ENCODE measurements at places on chromosomes 7 and 10.

- DNase-seq: no peak
These were observed 4.4 kb upstream of the IRF5 start for GRCh38 chr7:128933180-128933891.

GRCh38 chr10:63236113-63236935, 103.2 kb downstream of the NRBF2 start:
- DNase-seq: peak; percentile 85

GRCh38 chr10:119505131-119505551, 37.4 kb downstream of the RGS10 start:
- no peak for DNase-seq

- DNase-seq: no peak
These were observed 25.7 kb downstream of the GPR22 start for GRCh38 chr7:107495516-107495915.

GRCh38 chr7:104878577-104878976, 135.4 kb upstream of the KMT2E start:
- no peak for DNase-seq

DNA sequence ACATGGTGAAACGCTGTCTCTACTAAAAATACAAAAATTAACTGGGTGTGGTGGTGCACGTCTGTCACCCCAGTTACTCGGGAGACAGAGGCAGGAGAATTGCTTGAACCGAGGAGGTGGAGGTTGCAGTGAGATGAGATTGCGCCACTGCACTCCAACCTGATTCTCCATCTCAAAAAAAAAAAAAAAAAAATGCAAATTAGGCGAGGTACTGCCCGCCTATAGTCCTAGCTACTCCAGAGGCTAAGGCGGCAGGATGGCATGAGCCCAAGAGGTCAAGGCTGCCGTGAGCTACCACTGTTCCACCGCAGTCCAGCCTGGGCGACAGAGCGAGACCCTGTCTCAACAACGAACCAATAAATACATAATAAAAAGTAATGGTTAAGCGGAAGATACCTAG, 1.1 kb upstream of the EIF4H start:
- DNase-seq: no peak

- DNase-seq: no peak
These were observed 22.6 kb upstream of the CROT start for GRCh38 chr7:87322912-87323311.

DNA sequence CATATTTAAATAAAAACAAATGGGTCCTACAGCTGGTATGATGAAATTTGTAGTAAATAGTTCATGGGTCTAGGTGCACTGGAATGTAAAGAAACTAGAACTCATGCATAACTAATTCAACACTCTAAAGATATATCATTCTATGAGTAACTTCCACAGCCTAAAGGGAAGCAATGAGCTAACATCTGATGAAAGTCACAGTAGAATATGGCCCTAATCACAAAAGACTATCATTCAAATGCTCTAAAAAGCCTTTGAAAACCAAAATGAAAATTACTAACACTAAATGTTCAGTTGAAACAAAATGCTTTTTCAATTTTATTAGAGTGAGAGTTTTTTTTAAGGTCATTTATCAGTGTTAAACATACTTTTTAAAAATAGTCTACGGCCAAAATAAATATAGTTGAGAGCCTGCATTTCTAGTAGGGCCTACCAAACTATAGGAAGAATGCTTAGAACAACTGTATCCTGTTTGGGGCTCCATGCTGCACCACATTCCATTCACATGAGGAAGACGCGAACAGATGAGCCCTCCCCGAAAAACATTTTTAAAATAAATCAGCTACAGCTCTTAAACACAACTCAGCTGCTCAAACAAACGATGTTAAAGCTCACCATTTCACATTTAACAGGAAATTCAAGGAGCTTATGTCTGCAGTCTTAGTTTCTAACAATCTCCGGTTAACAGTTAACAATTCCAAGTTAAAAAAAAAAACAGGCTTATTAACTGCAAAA, 134.5 kb downstream of the NRBF2 start:
- peak; percentile 75 for DNase-seq

DNA sequence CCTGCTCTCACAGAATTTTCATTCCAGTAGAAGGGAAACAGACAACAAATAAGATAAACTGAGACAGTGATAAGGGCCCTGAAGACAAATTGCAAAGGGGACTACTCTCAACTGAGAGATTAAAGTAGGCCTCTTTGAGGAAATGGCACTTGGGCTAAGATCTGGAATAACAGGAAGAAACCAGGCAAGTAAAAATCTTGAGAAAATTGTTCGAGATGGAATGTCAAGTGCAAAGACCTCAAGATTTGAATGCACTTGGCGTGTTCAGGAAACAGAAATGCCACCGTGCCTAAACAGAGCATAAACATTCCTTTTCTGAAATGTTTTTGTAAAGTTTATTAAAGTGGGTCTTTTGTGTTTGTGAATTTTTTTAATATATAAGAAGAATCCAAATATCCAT, 10.7 kb downstream of the ARMH3 start:
- DNase-seq: no peak

DNA sequence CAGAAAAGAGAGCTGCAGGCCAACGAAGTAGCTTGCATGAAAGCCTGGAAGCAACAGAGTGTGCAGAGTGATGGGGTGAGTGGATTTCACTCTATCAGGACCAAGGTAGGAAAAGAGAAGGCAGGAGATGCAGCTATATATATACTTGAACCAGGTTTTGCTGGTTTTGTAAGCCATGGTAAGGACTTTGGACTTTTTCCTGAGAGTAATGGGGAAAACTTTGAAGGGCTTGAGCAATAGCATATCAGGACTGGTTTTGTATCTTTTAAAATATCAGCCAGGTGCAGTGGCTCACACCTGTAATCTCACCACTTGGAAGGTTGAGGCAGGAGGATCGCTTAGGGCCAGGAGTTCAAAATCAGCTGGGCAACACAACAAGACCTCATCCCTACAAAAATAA, 120.6 kb upstream of the NRP1 start:
- no peak for DNase-seq

DNA sequence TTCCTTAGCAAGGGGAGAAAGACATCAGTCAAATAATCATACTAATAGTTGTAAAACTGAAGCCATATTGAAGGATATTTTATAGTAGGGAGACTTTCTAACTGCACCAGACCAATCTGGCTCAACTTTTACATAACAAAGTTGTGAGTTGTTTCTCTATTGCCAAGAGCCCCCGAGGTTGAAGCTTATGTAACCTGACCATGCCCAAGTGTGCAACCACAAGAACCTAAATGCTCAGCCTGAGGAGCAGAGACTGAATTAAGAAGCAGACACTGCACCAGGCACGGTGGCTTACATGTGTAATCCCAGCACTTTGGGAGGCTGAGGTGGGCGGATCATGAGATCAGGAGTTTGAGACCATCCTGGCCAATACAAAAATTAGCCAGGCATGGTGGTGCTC, 77.3 kb upstream of the ARMC3 start:
- no peak for DNase-seq

- no peak for DNase-seq
These were observed 236.8 kb downstream of the RNLS start for GRCh38 chr10:88346144-88346977.

DNA sequence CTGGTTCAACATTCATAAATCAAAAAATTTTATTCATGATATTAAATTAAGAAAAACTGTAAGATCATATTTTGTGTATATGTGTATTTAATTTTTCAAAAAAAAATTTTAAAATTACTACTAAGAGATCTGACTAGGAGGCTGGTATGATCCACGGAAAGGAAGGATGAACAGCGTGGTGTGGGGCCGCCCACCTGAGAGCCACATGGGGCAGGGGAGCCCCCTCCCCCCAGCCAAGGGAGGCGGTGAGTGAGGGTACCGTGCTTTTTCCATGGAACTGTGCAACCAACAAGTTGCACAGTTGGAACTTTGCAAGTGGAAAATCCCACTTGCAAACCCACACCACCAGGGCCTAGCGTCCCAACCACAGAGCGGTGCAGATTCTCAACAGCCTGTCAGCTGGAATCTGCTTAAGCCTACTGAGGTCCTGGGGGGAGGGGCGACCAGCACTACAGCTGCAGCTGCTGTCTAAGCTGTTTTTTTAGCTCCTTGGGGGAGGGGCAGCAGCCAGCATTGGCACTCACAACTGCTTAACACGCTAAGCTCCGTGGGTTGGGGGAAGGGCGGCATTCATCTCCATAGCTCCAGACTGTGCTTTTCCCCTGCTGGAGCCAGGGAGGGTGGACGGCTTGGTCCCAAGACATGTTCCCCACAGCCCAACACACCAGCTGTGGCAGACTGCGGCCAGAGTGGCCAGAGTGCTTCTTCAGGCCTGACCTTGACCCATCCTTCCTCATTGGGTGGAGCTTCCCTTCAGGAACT, 94.2 kb upstream of the IGFBP3 start:
- no peak for DNase-seq

- DNase-seq: no peak
These were observed 43.8 kb downstream of the SMNDC1 start for GRCh38 chr10:110260746-110261477.

DNA sequence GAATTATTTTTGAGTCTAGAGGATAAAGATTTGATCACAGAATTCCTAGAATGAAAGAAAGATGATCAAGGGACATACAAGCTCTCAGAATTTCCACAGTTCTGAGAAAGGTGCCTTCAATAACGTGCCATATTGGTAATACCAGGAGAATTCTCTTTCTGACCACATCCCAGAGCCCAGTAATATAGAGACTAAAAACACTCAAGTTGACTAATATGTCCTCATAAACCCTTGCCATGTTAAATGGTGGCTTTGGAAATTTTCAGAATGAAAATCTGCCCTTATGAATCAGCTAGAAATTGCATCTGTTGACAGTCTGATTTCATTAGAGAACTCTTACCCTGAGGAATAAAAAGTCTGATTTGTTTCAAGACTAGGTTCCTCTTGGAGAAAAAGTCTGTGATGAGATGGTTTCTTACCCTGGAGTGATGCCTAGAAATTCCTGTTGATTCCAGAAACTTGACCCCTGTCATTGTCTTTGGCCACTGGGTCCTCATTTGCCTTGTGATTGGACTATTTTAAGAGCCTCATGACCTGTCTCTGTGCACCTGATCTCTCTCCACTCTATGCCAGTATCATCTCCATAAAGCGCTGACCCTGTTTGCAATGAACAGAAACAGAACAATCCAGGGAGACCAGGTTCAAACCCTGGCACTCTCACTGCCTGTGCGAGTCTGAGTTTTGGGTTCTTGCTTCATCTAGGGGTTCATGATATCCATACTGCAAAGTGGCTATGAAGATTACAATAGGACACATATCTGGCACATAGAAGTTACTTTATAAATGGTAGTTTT, 3.3 kb downstream of the IL2RA start:
- no peak for DNase-seq

DNA sequence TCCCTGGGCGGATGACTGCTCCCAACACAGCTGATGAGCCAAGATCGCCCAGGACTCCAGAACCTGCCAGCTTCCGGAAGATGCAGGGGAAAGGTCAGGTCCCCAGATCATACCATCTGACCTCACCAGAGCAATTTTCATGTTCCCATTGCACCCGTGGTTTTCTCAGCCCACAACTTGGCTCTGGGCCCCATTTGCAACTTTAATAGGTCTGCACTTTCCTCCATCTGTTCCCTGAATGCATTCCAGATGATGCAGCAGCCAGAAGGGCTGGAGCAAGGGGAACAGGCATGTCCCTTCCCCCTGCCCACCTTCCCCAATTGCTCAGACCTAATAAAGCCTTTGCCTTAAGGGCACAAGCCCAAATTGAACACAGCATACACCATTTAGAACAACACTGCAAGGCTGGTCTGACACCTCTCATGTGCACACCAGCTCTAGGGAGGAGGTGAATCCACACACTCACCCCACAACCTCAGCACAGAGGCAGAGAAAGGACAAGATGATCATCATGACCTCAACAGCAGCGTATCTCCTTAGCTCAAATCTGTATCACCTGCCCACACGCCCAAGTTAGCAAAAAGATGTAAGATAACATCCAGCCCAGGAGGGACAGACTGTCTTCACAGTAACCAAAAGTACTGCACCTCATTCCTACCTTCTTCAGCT, 87.5 kb downstream of the PLXNA4 start:
- DNase-seq: no peak

GRCh38 chr10:90777621-90778020, 80.2 kb downstream of the HTR7 start:
- DNase-seq: no peak

- no peak for DNase-seq
These were observed 184.4 kb upstream of the THSD7A start for GRCh38 chr7:12016439-12016838.

- DNase-seq: no peak
These were observed 168.6 kb upstream of the ZMIZ1 start for GRCh38 chr10:78899996-78900714.

- no peak for DNase-seq
These were observed 49.5 kb downstream of the DIP2C start for GRCh38 chr10:639751-640672.

- no peak for DNase-seq
These were observed 1.1 kb downstream of the JAKMIP3 start for GRCh38 chr10:132066812-132067211.

- DNase-seq: no peak
These were observed 37.1 kb downstream of the CXCL12 start for GRCh38 chr10:44347609-44348400.

- no peak for DNase-seq
These were observed 22.6 kb upstream of the DIP2C start for GRCh38 chr10:712089-712488.

- DNase-seq: no peak
These were observed 83.6 kb downstream of the KCNMA1 start for GRCh38 chr10:77553966-77554365.

- peak; percentile 99 for DNase-seq
These were observed 6.9 kb upstream of the HYCC1 start for GRCh38 chr7:23020742-23021401.

GRCh38 chr10:36187380-36188079, 545.4 kb upstream of the FZD8 start:
- no peak for DNase-seq

GRCh38 chr7:63106506-63107388, 891.9 kb upstream of the ZNF722 start:
- DNase-seq: no peak

DNA sequence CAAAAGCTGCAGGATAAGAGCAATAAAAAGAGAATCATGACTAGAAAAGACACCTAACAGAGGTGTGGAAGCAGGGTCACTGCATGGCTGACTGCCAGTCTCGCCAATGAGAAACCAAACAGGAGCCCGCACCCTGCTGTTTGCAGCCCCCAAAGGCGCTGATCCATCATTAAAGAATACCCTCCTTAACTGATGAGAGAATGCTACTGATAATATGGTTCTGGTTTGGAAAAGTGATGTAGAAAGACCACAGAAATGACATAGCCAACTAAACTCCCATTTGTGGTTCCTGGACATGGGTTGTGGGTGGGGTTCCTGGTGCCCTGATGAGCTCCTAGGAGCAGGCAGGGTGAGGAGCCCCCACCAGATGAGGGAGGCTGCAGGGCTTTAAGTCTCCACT, 207.4 kb downstream of the TNS3 start:
- DNase-seq: no peak

GRCh38 chr10:75466886-75467285, 35.5 kb downstream of the LRMDA start:
- DNase-seq: no peak

- no peak for DNase-seq
These were observed 9.0 kb upstream of the GPR141 start for GRCh38 chr7:37674531-37674930.

DNA sequence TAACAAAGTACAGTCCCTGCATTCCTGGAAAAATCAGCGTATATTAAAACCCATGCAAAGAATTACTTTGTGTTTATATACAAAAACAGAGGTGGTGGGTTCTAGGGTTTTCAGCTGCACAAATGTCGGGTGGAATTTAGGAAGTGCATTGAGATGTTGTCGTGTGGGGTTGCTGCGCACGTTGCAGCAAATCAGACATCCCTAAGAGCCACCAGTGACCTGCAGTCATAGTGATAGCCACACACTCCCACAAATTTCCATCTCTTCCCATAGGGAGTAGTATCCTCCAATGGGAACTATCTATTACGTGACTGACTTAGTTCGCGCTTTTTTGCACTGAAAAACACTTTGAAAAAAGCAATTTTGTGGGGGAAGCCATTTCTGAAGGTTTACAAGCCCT, 375.2 kb upstream of the GALNT17 start:
- no peak for DNase-seq
